ENCODE measurements at places on chromosomes 1 and 21. TPM values are rescaled to one million over a fixed set of nuclear protein-coding genes. Genes with fewer than 3 reads are reported as not detected.
A peak's percentile ranks its signal among the peaks of the same experiment; 100 is the strongest.

GRCh38 chr1:111148376-111148881 lies 8.4 kb downstream of the CEPT1 start:
- peaks cover 5% of the 10 kb centered on the region for H3K36me3 ChIP-seq
- H3K27ac ChIP-seq = no peak overlapping the region
- H3K4me3 ChIP-seq = no peak overlapping the region
- no peaks in the 10 kb centered on the region for H3K4me1 ChIP-seq
- no peaks in the 10 kb centered on the region for H3K27me3 ChIP-seq

GRCh38 chr1:205001162-205001561 lies 41.9 kb upstream of the CNTN2 start:
- H3K4me1 ChIP-seq = peaks cover 33% of the 10 kb centered on the region
- H3K4me3 ChIP-seq = no peak overlapping the region
- no peak overlapping the region for H3K27ac ChIP-seq
- no peaks in the 10 kb centered on the region for H3K36me3 ChIP-seq
- H3K27me3 ChIP-seq = peaks cover 64% of the 10 kb centered on the region

The TMCO1 gene
- 89.4 TPM for total RNA-seq

- DNase-seq = no peak
- H3K4me1 ChIP-seq = peaks cover 27% of the 10 kb centered on the region
- H3K27ac ChIP-seq = no peak overlapping the region
- H3K27me3 ChIP-seq = no peaks in the 10 kb centered on the region
- H3K36me3 ChIP-seq = no peaks in the 10 kb centered on the region
Observed at GRCh38 chr1:42221952-42222606, 57.5 kb upstream of the GUCA2A start.

- H3K27ac ChIP-seq = no peak overlapping the region
- no peak for DNase-seq
- H3K27me3 ChIP-seq = no peaks in the 10 kb centered on the region
- H3K4me1 ChIP-seq = no peaks in the 10 kb centered on the region
Observed at GRCh38 chr1:219090607-219091006, 83.1 kb upstream of the LYPLAL1 start.

DNA sequence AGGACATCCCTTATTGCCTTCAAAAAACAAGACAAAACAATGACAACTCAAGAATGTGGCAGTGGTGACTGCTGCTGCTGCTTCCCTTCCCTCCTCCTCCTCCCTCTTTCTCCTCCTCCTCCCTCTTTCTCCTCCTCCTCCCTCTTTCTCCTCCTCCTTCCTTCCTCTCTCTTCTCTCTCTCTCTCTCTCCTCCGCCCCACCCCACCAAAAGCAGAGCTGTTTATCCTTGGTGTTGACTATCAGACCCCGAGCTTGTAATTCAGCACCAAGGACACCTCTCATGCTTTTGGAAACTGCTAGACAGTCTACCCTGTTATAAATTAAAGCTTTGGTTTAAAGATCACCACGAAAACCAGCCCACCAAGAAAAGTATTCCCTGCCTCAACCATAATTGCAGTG lies 72.4 kb upstream of the IFNAR2 start:
- H3K4me1 ChIP-seq = peaks cover 4% of the 10 kb centered on the region
- DNase-seq = peak; percentile 42
- H3K36me3 ChIP-seq = no peaks in the 10 kb centered on the region
- H3K27me3 ChIP-seq = no peaks in the 10 kb centered on the region
- H3K27ac ChIP-seq = no peak overlapping the region
- H3K4me3 ChIP-seq = no peak overlapping the region

DNA sequence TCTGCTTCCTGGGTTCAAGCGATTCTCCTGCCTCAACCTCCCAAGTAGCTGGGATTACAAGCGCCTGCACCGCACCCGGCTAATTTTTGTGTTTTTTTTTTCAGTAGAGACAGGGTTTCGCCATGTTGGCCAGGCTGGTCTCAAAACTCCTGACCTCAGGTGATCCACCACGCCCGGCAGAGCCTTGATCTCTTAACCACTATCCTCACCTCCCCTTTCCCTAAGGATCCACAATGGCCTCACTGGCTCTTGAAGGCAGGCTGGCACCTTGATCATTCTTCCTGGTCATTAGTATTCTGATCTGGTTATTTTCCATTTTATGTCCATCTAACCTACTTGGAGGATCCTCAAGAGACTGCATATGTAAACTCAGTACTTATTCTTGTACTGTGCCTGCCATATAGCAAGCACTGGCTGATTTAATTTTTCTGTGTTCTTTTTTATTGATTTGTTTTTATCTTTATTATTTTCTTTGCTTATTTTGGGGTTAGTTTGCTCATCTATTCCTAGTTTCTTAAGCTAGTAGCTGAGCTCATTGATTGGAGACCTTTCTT lies 6.3 kb downstream of the RCC1 start:
- no peaks in the 10 kb centered on the region for H3K27me3 ChIP-seq
- no peak for DNase-seq
- peaks cover 26% of the 10 kb centered on the region for H3K4me1 ChIP-seq
- no peak overlapping the region for H3K4me3 ChIP-seq

- no peak overlapping the region for H3K4me3 ChIP-seq
- H3K27ac ChIP-seq = no peak overlapping the region
- no peak for DNase-seq
- H3K27me3 ChIP-seq = no peaks in the 10 kb centered on the region
- no peaks in the 10 kb centered on the region for H3K36me3 ChIP-seq
Observed at GRCh38 chr1:237282208-237282783, 240.3 kb downstream of the RYR2 start.

DNA sequence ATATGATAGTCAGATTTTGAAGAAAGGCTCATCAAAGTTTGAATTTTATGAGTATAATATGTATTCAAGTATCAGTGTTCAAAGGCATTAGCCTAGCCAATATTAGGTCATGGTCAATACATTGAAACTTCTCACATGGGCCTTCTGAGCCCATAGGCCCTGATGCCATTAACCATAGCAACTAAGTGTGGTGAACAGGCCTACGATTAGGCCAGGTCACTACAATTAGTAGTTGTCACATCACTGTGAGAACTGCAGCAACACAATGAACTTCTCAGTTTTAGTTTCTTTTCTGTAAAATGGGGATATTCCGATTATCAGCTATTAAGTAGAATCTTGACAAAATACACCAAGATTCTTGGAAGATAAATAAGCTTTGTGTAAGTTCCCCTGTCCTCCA lies 30.0 kb downstream of the CELF3 start:
- H3K27me3 ChIP-seq = no peaks in the 10 kb centered on the region
- no peak for DNase-seq
- no peak overlapping the region for H3K4me3 ChIP-seq
- H3K4me1 ChIP-seq = no peaks in the 10 kb centered on the region
- no peaks in the 10 kb centered on the region for H3K36me3 ChIP-seq

DNA sequence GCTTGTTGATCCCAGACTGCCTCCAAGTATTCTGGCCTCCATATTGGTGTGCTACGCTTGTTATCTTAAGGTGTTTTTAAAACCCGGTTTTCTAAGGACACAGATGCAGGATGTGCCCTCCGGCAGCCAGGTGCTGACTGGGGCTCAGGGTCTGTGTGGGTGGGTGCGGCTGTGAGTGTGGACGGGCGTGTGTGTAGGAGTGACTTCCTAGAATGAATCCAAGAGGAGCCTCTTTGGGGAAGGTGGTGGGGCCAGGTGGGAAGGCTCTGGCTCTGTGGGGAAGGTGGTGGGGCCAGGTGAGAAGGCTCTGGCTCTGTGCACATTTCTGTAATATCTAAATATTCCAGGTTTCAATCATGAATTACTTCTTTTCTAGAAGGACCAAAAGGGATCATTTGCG lies 12.8 kb upstream of the TSPEAR start:
- H3K27ac ChIP-seq = no peak overlapping the region
- no peaks in the 10 kb centered on the region for H3K36me3 ChIP-seq
- peaks cover 7% of the 10 kb centered on the region for H3K4me1 ChIP-seq
- H3K27me3 ChIP-seq = peaks cover 22% of the 10 kb centered on the region

The TMEM52 gene
- total RNA-seq = 7.4 TPM

GRCh38 chr1:176341656-176342055 lies 121.3 kb upstream of the PAPPA2 start:
- DNase-seq = no peak
- H3K27me3 ChIP-seq = no peaks in the 10 kb centered on the region
- no peaks in the 10 kb centered on the region for H3K36me3 ChIP-seq

DNA sequence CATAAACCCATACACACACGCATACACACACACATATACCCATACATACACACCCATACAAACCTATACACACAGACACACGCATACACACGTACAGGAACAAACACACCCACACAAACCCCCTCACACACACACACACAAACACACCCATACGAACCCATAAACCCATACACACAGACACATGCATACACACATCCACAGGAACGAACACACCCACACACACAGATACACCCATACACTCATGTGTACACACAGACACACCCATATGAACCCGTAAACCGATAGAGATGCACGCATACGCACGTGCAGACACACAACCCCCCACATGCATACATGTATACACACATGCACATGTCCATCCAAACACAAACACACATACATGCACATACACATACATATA lies 9.5 kb downstream of the WNT9A start:
- no peak for DNase-seq
- no peaks in the 10 kb centered on the region for H3K4me1 ChIP-seq
- H3K27ac ChIP-seq = no peak overlapping the region
- H3K27me3 ChIP-seq = no peaks in the 10 kb centered on the region
- H3K36me3 ChIP-seq = no peaks in the 10 kb centered on the region

DNA sequence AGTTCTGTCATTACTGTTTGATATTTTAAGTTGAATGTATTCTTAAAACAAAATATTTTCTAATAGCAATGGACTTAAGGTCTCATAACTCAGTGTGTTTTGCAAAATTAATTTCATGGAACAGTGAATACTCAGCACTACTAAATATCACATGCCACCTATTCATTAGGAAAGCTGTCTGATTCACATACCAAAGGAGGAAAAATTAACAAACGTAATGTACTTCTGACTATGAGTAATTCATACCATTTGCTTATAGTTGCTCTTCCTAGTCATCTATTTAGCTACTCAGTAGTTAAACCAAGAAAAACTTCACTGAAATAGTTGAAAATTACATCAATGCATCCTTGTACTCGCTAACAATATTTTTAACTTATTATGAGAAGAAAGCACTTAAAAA lies 35.2 kb downstream of the TP53BP2 start:
- H3K27me3 ChIP-seq = no peaks in the 10 kb centered on the region
- H3K36me3 ChIP-seq = peaks cover 31% of the 10 kb centered on the region
- H3K4me3 ChIP-seq = no peak overlapping the region
- no peak for DNase-seq
- no peaks in the 10 kb centered on the region for H3K4me1 ChIP-seq

The OR2M3 gene
- total RNA-seq = not detected

The RHEX gene
- total RNA-seq = not detected

- H3K4me1 ChIP-seq = no peaks in the 10 kb centered on the region
- no peak overlapping the region for H3K27ac ChIP-seq
- no peaks in the 10 kb centered on the region for H3K36me3 ChIP-seq
Observed at GRCh38 chr1:2961081-2961480, 60.2 kb upstream of the ACTRT2 start.

DNA sequence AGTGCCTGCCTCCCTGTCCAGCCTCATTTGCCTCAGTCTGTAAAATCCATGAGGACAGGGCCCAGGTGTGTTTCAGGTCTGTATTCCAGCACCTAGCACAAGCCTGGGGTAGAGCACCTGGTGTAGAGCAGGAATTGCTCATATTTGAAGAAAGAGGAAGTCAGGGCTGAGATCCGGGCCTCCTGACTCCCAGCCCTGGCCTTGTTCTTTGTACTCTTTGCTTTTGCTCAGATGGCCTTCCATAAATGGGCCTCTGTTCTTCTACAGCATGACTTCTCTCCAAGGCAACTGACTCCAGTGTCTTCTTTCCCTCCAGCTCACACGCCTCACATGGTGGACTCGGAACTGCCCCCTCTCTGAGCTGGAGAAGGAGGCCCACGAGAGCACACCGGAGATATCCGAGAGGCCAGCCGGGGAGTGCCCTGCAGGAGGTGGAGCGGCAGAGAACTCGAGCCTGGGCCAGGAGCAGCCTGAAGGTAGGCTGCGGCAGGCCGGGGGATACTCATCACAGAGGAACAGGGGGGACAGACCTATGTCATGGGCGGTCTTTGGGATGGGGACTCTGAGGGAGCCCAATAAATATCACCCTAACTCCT lies 19.7 kb downstream of the SLC5A9 start:
- H3K4me3 ChIP-seq = no peak overlapping the region
- H3K4me1 ChIP-seq = no peaks in the 10 kb centered on the region
- H3K36me3 ChIP-seq = no peaks in the 10 kb centered on the region
- no peak overlapping the region for H3K27ac ChIP-seq
- no peaks in the 10 kb centered on the region for H3K27me3 ChIP-seq

The PCNX2 gene
- total RNA-seq = 26.2 TPM

GRCh38 chr1:169240449-169241232 lies 127.0 kb downstream of the NME7 start:
- H3K27ac ChIP-seq = no peak overlapping the region
- H3K4me1 ChIP-seq = peaks cover 8% of the 10 kb centered on the region
- H3K27me3 ChIP-seq = no peaks in the 10 kb centered on the region
- DNase-seq = no peak
- no peak overlapping the region for H3K4me3 ChIP-seq

DNA sequence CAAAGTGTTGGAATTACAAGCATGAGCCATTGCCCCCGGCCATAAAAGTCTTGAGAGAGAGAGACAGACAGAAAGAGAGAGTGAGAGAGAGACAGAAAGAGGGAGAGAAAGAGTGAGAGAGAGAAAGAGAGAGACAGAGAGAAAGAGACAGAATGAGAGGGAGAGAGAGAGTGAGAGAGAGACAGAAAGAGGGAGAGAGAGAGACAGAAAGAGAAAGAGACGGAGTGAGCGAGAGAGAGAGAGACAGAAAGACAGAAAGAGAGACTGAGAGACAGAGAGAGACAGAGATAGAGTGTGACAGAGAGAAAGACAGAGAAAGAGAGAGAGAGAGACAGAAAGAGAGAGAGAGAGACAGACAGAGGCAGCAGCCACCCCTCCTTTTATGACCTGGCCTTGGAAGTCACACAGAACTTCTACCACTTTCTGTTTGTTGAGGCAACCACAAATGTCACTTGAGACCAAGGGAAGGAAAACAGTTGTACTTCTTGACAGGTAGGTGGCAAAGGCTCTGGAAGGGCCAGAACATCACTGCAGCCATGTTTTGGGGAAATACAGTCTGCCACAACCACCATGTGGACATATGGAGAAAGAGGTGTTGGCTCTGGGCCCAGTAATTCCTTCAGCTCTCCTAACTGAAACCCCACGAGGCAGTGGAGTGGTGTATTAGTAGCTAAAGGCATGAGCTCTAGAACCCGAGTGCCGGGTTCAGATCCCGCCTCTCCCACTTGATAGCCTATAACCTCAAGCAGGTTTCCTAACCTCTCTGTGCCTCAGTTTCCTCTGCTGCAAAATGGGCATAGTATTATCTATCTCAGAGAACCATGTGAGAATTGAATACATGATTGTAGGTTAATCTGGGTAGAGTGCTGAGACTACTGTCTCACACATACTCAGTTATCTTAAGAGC lies 50.6 kb downstream of the TNFRSF8 start:
- no peak overlapping the region for H3K27ac ChIP-seq
- no peaks in the 10 kb centered on the region for H3K4me1 ChIP-seq
- no peaks in the 10 kb centered on the region for H3K36me3 ChIP-seq
- H3K27me3 ChIP-seq = no peaks in the 10 kb centered on the region
- no peak overlapping the region for H3K4me3 ChIP-seq

The DNAI4 gene
- 3.2 TPM for total RNA-seq

The CELA2A gene
- not detected for total RNA-seq

- DNase-seq = no peak
- no peaks in the 10 kb centered on the region for H3K27me3 ChIP-seq
- no peaks in the 10 kb centered on the region for H3K4me1 ChIP-seq
- no peak overlapping the region for H3K27ac ChIP-seq
- H3K4me3 ChIP-seq = no peak overlapping the region
Observed at GRCh38 chr1:27886744-27887143, 14.4 kb downstream of the THEMIS2 start.

The GPR52 gene
- total RNA-seq = 0.84 TPM
